Lower leg skin (tissue), 4 donors: ENCODE measurements at places on chromosomes 6 and 20. TPM values are rescaled to one million over a fixed set of nuclear protein-coding genes. Genes with fewer than 3 reads are reported as not detected.

- DNase-seq = no peak
Measured at GRCh38 chr20:20213526-20214121, 154.3 kb upstream of the INSM1 start.

The DLK2 gene
- total RNA-seq = 29.3 TPM

- DNase-seq = no peak
Measured at GRCh38 chr6:11496152-11497060, 41.1 kb upstream of the TMEM170B start.

GRCh38 chr6:62272114-62272513 is 13.9 kb downstream of the KHDRBS2 start:
- no peak for DNase-seq

The MLIP gene
- total RNA-seq = 20.6 TPM

- DNase-seq = no peak
Measured at GRCh38 chr6:108597572-108598304, 37.0 kb downstream of the FOXO3 start.

DNA sequence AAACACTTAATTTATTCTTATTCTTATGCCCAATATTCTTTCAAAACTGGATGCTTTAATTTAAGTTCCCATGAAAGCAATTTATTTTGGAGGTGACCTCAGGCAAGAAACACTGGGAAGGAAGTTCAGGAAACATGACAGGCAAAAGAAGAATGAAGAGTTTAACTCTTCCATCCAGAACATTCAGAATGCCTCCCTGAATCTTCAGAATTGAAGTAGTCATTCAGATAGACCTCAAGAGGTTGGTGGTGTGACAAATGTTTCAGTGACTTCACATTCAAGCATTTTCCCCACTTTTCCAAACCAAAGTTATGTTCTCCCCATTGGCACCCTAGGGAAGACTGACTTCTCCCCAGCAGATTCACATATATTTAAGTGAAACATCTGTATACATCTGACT is 110.5 kb downstream of the HAO1 start:
- DNase-seq = no peak

The CST2 gene
- not detected for total RNA-seq

The OOEP gene
- total RNA-seq = 0.88 TPM

The TBPL1 gene
- 22.5 TPM for total RNA-seq

DNA sequence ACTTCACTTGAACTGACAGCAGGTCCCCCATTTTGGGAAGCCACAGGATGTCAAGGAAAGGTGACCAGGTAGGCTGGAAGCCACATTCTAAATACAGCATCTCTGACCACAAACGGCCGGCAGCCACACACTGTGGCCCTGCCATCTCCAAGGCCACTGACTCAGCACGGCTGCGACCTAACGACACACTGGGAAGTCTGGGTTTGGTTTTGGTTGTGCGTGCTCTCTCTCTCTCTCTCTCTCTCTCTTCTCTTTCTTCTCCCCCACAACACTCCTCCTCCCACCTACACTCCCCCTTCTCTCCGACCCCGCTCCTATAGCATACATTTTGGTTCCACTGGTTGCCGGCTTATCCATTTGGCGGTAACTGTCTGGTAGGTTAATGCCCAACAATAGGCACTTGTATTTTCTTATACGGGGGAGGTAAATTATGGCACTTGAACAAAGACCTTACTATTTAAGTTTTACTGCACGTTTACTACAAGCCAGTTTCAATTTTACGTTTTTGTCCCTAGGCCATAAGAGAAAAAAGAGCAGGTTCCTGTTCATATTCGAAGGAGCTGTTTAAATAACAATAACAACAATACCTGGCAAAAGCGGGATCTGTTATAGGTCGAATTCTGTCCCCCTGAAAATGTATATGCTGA is 103.6 kb downstream of the GMDS start:
- DNase-seq = no peak

DNA sequence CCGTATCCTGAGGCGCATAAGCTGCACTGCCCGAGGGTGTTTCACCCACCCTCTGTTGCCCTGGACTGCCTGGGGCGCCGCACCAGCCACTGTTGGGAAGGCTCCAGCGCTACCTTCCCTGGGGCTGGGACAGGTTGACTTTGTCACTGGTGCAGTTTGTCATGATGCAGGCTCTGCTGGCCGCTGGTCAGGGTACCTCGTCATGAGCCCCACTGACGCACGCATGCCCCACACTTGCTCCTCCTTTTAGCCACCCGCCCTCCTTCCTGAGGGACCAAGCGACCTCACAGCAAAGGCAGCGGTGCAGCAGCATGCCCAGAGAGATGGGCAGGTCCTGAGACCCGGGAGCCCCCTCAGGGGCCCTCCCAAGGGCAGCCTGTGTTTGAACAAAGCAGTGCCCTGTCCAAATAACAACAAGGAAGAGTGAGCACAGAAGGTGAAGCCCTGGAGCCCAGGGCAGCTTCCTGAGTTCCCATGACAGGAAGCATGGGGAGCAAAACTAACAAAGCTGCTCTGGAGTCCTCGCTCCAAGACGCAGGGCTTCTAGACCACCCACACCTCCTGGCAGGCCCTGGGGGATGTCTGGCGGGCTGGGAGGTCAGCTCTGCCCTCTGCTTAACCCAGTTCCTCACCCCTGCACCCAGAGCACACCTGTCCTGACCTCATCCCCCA is 50.1 kb upstream of the SMOC2 start:
- no peak for DNase-seq
